ACHN (cell line): ENCODE measurements at places on chromosomes 11 and 22.
A peak's percentile ranks its signal among the peaks of the same experiment; 100 is the strongest.

DNA sequence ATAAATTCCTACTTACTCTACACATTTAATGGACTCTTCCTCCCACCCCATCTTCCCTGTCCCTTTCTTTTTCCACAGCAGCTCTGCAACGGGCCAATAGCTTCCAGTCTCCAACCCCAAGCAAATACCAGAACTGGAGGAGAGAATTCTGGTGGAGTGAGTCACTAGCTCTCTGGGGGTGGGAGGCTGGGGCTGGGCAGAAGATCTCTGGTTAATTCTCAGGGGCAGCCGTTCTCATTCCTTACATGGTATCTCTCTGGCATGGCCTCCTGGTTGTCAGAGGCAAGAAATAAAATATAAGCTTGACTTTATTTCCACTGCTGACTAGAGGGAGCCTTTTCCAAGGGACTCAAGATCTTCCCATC lies 90.4 kb upstream of the PARVA start:
- DNase-seq: peak; percentile 95

DNA sequence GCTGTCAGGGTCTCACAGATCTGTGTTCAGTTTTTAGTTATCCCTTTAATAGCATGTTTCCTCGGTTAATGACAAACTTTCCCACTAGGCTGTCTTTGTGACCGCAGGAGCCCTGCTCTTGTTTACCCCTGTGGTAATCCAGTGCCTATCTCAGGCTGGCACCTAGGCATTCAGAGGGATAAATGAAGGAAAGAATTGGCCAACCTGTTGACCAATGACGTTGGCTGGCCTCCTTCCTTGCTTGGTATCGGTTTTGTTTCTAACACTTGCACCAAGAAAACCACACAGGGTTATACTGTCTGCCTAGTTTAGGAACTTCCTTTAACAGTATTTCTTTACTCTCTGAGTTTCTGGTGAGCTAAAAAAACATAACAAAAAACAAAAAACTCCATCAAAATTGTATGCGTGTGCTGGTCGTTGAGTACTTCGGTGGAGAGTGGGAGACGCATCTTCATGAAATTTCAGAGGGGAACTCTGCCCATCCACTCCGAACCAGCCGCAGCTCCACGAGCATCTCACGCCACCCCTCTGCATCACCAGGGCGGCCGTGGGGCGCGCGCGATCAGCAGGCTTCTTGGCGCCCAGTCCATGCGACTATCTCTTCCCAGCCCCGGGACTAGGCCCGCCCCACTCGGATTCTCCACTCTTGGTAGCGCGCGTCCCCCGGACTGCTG lies 563 bp upstream of the ENDOD1 start:
- DNase-seq: peak; percentile 24

- no peak for DNase-seq
These were observed 7.0 kb downstream of the PTPRJ start for GRCh38 chr11:47987310-47987709.

GRCh38 chr11:129950101-129951091 lies 52.2 kb downstream of the PRDM10 start:
- DNase-seq: no peak

DNA sequence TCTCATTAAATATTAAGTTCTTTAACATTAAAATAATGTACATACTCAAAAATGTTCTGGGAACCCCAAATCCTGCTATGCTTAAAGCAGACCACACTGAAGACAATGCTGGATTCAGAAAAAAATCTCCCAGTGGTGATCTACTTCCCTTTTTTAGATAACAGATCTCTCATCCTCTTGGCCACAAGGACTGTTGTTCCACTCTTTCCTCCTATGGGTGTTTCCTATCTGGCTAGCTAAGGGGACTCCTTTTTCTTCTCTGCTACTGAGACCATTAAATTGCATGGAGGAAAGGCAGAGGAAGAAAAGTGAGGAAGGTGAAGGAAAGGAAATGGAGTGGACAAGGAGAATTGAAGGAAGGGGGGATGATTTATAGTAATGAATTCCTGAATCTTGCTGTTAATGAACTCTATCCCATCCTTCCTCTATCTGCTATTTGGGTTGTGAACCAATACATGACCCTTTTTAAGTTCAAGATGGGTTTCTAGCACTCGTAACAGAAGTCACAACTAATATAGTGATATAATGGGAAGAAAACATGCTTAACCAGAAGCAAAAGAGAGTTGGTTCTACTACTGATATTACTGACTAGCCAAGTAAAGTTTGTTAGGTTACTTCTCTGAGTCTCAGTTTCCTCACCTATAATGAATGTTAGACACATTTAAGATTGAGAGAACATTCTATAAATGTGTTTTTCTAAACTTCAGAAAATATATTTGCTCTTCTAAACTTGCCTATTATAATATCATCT lies 53.2 kb downstream of the PIK3C2A start:
- DNase-seq: no peak

GRCh38 chr11:93972790-93973189 lies 48.4 kb upstream of the HEPHL1 start:
- DNase-seq: no peak

- DNase-seq: no peak
These were observed 2.2 kb downstream of the MRTFA start for GRCh38 chr22:40634119-40634903.

- DNase-seq: no peak
These were observed 120.7 kb upstream of the SERPIND1 start for GRCh38 chr22:20653012-20653794.

DNA sequence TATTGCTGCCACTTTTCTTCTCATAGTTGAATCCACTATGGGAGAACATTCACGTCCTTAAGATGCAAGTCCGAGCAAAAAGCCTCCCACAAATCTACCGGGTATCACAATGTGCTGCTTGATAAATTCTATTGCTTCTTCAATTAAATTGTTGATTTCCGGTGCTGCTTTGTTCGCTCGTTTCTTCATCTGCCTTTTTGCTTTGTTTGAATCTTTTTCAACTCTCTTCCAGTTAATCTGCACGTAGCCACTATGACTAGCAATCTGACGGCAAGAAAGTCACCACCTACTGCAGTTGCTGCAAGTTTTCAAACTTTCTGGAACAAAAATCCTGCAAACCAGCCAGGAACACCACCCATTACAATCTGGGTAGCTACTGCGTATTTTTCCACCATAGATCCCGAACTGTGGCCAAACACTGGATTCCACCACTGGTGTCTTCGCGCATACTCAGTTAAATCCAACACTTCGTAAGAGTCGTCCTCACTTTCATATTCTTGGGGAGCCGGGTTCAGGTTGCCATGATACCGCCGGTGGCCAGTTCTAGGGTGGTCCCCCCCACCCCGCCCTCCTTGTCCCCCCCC lies 59.1 kb downstream of the CLMP start:
- no peak for DNase-seq

DNA sequence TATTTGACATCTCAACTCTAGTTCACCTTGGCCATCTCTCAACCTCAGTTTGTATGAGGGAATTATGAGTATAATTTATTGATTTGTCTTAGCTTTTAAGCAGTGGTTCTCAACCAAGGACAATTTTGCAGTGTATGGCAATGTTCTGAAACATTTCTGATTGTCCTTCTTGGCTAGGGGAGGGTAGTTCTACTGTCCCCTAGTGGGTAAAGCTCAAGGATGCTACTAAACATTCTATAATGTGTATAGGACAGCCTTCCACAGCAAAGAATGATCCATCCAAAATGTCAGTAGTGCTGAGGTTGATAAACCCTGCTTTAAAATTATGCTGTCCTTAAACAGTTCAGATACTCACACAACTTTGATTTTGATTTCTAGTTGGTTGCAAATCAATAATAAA lies 78.1 kb upstream of the ALKBH3 start:
- DNase-seq: no peak

DNA sequence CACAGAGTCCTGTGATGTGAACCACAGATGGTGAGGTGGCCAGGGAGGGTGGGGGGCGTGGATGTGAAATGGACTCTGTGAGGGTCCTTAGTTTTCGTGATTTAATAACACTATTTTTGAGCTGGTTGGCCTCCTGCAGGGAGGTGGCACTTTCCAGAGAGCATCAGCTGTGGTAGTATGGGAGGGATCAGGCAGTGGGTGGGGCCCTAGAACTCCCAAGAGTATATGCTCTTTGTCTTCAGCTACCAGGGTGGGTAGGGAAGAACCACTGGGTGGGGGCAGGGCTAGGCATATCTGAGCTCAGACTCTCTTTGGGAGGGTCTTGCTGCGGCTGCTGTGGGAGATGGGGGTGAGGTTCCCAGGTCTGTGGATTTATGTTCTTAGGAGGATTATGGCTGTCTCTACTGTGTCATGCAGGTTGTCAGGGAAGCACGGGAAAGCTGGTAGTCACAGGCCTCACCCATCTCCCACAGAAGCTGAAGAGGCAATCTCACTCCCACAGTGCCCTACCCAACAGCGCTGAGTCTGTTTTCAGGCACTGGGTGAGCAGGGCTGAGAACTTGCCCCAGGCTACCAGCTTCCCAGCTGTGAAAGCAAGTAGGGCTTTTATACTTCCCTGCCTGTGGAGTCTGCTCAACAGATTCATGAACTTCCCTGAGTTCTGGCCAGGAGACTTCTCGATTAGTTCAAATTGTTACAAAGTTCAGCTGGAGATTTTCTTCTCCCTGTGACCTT lies 47.9 kb upstream of the SNX19 start:
- DNase-seq: no peak

DNA sequence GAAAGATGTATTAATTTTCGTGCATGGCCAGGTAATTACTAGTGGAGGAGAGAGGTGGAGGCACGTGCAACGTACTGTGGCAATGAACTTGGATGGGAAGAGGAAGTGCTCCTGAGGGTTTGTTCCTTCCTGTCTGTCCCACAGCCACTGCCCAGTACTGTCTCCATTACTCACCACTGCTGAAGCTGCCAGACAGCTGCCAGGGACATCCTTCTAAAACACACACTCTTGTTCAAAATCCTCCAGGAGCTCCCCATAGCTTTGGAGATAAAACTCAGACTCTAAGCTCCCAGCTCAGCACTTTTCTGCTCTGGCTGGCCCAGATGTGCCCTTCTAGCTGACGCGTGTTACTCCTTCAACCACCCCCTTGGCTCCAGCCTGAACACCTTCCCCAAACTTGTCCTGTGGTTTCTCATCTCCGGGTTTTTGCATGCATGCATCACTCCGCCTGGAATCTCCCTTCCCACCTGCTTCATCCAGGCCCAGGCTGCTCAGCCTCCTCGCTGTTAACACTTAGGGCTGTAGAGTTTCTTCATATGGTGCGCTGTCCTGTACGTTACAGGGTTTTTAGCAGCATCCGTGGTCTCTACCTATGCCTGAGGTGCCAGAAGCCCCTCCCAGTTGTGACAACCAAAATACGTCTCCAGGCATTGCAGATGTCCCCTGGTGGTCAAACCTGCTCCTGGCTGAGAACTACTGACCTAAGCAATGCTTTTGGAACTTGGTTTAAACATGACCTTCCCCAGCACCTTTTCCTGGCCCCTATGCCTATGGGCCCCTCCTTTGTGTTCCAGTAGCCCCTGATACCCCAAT lies 69.5 kb downstream of the C11orf91 start:
- DNase-seq: no peak

GRCh38 chr11:66359662-66360087 lies 11.9 kb downstream of the SLC29A2 start:
- DNase-seq: no peak

DNA sequence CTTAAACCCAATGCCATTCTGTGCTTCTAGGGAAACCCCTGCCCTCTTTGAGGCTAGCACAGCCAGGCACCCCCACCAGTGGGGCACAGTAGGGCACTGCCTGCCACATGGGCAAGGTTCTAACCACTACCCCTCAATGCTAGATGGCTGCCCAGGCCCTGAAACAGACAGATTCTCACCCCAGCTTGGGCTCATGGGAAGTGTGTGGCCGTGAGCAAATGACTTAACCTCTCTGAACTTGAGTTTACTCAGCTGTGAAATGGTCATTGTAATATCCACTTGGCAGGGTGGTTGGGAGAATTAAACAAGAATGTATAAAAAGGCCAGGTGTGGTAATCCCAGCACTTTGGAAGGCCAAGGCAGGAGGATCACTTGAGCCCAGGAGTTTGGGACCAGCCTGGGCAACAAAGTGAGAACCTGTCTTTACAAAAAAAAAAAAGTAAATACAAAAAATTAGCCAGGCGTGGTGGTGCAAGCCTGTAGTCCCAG lies 22.4 kb downstream of the C22orf23 start:
- no peak for DNase-seq

- no peak for DNase-seq
These were observed 39.5 kb downstream of the XRRA1 start for GRCh38 chr11:74909385-74909784.

DNA sequence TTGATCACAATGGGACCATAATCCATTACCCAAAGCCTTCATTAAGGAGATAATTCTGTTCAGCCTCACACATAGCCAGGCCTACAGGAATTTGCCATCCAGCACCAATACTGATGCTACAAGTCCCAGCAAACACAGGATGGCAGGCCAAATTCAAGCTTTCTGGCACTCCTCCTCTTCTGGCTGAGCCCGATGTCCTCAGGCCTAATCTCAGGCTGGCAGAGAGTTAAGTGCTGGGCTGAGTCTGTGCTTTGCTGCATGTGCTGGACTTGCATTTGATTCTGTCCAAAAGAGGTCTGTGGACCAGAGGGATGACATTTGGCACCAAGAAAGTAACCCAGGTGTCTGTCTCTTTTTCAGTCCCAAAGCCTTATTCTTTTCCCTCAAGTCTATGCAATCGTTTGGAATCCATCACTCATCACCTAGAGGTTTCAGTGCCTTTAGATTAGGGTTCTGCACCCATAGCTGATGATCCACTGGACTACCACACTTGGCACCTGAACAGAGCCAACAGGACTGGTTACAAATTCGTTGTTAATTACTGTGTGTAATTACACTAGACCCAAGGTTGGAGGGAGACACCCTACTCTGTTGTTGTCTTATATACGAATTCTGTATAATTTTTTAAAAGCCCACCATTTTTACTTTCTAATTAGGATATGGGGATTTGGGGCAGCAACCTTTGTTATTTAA lies 19.4 kb upstream of the LIN7C start:
- DNase-seq: no peak

DNA sequence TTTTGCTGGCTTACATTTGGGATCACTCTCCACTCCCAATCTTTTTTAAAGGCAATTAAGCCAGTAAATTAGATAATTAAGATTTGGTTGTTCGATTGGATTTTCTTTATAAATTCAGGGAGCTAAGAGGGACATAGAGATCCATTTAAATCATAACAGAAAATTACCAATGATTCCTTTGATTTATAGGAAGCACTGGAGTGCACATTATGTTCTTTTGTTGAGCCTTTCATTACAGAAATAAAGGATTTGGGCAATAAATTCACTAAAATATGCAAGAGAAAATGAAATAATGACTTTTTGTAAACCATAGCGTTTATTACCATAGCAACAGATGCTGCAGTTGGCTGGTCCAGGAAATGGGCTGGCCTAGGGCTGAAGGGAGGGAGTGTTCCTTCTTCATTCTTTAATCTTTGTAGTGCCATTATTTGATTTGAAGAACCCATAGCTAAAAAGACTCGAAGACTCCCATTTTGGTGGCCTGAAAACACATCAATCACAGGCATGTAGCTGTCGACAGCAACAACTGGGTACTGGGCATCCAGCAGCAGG lies 73.0 kb downstream of the C2CD3 start:
- DNase-seq: no peak

DNA sequence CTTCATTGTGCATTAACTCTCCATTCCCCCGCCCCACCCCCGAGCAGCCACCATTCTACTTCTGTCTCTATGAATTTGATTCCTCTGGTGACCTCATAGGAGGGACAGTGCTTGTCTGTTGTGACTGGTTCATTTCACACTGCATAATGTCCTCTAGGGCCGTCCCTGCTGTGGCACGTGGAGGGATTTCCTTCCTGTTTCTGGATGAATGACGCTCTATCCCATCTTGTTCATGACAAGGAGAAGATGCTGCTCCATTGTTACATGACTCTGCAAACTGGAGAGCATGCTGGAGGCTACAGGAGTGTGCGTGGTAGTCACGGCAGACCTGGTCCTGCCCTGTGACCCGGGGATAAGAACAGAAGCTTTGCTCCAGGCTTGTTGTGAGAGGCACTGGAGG lies 61.3 kb downstream of the RTL6 start:
- DNase-seq: no peak

GRCh38 chr11:123760894-123761293 lies 6.6 kb upstream of the OR6X1 start:
- DNase-seq: no peak
